Germinal center (tissue), 1 donor: ENCODE measurements at places on chromosomes 13 and 19.

DNA sequence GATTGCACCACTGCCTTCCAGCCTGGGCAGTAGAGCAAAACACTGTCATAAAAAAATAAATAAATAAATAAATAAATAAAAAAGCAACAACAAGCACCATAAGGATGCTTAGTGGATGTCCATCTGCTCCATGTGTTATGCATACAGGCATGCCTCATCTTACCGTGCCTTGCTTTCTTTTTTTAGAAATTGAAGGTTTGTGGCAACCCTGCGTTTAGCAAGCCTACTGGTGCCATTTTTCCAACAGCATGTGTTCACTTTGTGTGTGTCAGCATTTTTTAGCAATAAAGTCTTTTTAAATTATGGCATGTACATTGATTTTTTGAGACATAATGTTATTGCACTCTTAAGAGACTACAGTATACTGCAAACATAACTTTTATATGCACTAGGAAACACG lies 68.3 kb downstream of the PEPD start:
- no peak for DNase-seq

- no peak for DNase-seq
These were observed 1606.6 kb downstream of the SLITRK1 start for GRCh38 chr13:82275644-82276043.

DNA sequence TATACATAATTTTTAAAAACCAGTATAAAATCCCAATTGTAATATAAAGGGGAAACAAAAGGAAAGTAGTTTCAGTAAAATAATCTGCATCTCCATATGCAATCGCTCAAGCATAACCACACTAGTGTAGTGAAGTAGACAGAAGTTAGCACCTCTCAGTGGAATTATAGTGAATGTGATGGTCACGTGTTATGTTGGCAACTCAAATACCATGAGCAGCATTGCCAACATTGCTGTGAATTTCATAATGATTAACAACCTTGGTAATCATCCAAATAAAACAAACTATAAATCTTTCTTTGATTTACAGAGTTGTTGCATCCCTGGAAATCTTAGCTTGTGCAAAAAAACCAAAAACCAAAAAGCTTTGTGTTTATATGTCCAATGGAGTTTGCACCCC lies 77.3 kb upstream of the SIAH3 start:
- no peak for DNase-seq

DNA sequence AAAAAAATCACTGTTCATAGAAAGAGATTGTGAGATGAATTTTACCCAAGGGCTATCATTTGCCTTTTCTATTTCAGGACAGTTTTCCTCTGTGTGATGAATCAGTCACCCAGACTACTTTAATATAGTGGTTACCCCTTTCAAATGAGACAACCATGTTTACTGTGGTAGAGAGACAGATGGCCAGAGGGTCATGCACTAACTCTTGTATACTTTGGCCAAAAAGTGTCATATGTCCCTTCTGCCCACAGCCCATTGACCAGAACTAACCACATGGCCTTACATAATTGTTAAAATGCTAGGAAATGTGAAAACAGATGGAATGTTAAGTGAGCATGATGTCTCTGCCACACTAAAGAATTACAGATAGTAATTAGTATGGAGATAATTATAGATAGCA lies 498.7 kb downstream of the DACH1 start:
- DNase-seq: no peak

- no peak for DNase-seq
These were observed 11.7 kb downstream of the GNA11 start for GRCh38 chr19:3105641-3106508.

DNA sequence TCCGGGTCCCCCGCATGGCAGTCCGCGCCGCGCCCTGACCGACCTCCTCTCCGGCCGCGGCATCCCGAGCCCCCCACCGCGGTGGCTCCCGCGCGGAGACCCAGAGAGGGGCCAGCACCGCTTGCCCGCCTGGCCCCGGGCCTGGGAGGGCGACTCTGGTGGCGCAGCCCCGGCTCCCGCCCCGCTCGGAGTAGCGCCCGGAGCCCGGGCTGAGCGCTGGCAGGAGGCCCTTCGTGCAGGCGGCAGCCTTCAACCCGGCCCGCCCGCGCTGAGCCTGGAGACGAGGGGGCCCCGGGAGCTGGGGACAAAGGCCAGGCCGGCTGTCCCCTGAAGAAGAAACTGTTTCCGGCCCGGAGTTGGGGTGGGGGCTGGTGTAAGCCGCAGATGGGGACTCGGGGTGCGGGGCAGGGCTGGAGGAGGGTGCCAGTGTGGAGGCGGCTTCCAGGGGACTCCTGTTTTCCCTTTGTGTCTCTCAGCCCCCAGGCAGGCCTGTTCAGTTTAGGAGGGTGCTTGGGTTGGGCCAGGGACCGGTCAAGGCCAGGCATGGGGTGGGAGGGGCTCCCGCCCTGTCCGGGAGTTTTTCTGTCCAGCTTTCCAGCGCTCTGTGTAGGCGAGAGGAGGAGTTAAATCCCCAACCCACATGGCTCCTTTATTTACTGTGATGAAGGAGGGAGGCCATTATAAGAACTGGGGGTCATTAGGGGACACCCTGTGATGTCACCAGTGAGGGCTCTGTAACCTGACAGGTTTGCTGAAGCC lies 935 bp downstream of the LRP3 start:
- no peak for DNase-seq

DNA sequence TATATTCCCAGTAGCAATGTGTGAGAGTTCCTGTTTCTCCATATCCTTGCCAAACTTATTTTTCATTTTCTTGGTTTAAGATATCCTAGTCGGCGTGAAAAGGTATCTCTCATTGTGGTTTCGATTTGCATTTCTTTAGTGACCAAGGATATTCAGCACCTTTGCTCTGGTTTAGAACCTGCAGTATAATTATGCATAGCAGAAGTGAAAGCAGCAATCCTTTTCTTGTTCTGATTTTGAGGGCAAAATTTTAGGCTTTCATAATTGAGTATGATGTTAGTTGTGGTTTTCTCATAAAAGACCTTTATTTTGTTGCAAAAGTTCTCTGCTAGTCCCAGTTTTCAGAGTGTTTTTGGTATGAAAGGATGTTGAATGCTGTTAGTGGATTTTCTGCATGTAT lies 491.0 kb downstream of the FGF9 start:
- no peak for DNase-seq

GRCh38 chr13:58238972-58239773 lies 607.6 kb downstream of the PCDH17 start:
- no peak for DNase-seq

GRCh38 chr13:33313504-33313903 lies 27.9 kb upstream of the STARD13 start:
- no peak for DNase-seq

DNA sequence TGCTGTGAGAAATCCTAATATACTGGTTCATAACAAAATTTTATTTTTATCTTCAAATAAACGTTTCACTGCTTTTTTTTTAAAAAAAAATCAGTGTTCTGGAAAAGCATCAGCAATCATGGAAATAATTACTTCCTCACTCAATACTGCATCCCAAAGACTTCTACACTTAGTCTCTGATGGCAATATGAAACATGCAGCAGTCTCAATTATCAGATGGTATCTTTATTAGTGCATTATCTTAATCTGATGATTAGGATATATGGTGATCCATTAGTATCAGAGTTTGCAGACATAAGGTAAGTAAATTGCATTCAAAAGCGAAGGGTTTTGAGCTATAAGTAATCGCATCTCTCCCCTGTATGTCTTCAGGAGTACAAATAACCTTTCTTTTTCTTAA lies 218.3 kb upstream of the EDNRB start:
- DNase-seq: no peak

DNA sequence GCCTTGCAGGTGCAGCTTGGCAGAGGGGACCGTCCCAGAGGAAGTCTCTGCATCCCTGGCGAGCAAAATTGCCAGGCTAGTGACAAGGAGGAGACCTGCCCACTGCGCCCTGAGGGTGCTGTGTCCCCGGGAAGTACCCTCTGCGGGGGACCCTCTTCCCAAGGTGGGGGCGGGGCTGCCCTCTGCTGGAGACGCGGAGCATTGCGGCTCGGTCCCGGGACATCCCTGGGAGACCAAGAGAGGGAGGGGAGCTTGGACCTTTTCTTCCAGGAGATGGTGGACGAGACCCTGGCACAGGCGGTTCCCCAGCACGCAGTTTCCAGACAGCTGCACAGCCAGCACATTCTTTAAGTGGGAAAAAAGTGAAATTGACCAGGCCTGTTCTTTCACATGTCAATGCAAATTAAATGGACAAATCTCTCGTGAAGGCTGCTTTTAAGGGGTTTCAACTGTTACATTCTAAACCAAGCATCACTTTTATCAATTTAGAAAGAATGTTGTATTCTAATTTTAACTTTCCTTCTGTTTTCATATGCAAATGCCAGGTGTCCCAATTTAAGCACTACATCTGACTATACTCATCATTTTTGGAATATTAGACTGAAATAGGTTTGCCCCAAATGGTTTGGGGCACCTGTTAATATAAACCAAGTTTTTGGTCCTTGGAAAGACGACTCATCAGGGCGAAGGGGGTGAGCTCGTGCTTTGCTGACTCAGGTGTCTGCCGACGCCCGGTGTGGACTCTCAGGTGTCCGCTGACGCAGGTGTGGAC lies 60.7 kb downstream of the MCF2L start:
- peak; percentile 49 for DNase-seq
